ENCODE measurements at places on chromosomes 2 and 18.

DNA sequence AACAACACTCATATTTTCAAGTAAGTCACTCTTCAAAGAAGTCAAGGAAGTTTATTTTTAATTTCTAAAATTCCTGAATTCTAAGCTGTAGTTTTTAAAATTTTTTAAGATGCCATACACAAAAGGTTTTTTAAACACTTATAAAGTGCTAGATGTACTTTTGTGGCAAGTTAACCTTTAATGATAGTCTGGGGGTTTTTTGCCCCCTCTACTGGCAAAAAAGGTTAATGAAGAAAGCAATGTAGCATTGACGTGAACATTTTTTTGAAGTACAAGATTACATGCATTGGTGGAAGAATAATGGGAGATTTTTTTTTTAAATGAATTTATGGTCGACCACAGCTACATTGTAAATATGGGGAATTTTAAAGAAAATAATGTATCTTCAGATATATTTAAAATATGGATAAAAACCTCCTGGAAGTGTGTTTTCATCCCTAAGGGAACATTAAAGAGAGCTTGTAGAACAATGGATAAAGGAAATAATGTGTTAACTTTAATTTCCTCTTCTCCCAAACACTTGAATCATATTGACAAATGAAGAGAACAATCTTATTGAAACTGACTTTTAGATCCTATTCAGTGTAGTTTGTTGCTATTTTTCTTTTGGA lies 12.6 kb downstream of the ITPRID2 start:
- no peak for DNase-seq

DNA sequence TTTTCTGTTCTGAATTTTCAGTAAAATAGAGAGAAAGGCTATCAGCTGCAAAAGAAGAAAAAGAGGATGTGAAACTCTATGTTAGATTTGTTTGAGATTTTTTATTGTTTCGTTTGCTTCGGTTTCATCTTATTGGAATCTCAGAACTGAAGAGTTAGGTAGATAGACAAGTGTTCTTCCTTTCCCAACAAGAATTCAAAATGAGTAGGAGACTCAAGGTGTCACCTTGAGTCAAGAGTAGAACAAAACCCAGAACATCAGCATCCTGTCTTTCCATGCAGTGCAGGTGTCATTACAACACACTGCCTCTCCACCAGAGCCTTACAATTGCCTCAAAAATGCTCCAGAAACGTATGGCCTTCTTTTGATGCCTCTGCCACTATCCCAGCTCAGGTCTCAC lies 21.1 kb downstream of the NBAS start:
- DNase-seq: no peak

- no peak for DNase-seq
Observed at GRCh38 chr2:70515938-70516337, 37.7 kb downstream of the TGFA start.

- no peak for DNase-seq
Observed at GRCh38 chr18:58674863-58675472, 3.7 kb downstream of the MALT1 start.

DNA sequence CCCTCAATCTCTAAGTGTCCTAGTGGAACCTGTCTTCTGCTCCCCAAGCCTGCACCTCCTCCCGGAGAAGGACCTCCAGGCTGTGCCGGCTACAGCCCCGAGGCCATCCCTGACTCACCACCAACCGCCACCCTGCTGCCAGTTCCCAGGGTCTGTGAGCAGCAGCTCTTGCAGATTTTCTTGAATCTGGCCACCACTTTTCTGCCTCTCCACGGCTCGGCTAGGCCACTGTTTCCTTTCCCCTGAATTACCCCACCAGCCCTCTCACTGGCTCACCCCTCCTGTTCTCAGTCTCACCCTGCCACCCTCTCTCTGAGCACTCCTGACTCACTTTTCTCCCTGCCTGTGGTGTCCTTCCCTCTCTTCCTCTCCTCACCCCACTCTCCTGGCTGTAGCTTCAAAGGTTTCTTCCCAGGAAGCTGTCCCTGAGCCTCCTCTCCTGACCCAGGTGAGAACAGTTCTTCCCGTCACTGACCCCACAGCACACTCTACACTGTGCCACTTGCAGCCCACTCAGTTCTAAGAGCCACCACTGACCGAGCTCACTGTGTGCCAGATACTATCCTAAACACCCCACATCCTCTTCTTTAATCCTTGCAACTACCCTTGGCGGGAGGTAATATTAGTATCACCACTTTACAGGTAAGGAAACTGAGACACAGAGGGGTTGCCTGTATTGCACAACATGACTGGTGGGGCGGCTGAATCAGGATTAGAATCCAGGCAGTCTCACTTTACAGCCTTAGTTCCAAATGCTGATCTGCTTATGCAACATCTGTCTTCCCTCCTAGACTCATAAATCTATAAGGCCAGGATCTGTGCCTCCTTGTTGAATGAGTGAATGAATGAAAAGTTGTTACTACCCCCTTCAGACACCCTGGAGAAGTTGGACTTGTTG lies 111.6 kb downstream of the SMAD7 start:
- DNase-seq: no peak

GRCh38 chr18:51164342-51164741 lies 33.1 kb downstream of the MEX3C start:
- no peak for DNase-seq

- no peak for DNase-seq
Observed at GRCh38 chr2:70047451-70047850, 39.8 kb upstream of the PCBP1 start.

DNA sequence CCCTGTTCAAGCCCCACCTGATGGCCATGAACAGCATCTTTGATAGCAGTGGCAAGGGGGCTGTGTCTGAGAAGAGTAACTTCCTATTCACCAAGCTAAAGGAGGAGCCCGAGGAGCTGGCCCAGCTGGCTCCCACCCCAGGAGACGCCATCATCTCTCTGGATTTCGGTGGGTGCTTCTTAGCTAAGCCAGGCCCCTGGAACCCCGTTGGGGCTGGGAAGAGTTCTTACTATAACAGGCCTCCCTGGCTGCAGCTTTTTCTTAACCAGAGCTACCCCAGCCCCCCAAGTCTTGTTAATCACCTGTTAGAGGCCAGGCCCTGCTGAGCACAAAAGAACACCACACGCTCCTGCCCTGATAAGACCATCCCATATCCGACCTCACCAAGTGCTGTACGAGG lies 79.4 kb downstream of the EPAS1 start:
- no peak for DNase-seq

GRCh38 chr18:36196238-36196995 lies 9.1 kb downstream of the MOCOS start:
- no peak for DNase-seq
